H9 (cell line): ENCODE measurements at places on chromosomes 11 and 22.
A peak's percentile ranks its signal among the peaks of the same experiment; 100 is the strongest.

DNA sequence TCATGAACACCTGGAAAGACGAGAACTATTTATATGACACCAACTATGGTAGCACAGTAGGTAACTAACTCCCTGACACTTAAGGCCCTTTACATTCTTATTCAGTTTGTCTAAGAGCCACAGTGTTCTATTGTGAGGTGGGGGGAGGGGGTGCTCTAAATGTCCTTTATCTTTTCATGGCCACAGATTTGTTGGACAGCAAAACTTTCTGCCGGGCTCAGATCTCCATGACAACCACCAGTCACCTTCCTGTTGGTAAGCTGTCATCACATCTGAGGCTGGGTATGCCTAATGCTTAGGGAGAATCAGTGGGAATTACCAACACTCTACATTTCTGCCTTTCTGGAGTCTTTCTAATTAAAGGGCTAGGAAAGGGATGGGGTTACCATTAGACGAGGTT lies 30.7 kb downstream of the EHF start:
- DNase-seq, result no peak

GRCh38 chr11:40130427-40130826 lies 1329.0 kb downstream of the LRRC4C start:
- DNase-seq, result peak; percentile 47

- no peak for DNase-seq
Measured at GRCh38 chr22:45546333-45547015, 43.8 kb downstream of the FBLN1 start.

GRCh38 chr22:46696229-46696518 lies 41.9 kb downstream of the CERK start:
- no peak for DNase-seq

GRCh38 chr11:64355078-64355940 lies 3.7 kb upstream of the RPS6KA4 start:
- DNase-seq, result peak; percentile 90
